ENCODE measurements at places on chromosomes 7 and 10. TPM values are rescaled to one million over a fixed set of nuclear protein-coding genes. Genes with fewer than 3 reads are reported as not detected.

GRCh38 chr10:85222300-85222699 lies 893.9 kb downstream of the CCSER2 start:
- no peak for DNase-seq

The ITPRID1 gene
- not detected for total RNA-seq

The OLAH gene
- 3.4 TPM for total RNA-seq

DNA sequence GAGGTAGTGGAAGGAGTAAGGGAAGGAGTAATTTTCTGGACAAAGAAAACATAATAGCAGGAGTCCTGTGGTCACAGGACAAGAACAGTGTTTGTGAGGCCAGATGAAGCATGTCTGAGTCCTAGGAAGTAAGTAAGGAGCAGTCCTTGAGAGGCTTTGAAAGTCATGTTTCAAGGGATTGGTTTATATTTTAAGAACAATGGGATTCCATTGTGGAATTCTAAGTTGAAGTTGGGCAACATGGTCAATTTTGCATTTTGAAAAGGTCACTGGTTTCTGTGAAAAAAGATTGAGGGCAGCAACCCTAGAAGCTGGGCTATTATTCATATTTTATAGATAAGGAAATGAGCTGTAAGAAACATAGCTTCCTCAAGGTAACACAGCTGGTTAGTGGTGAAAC lies 10.8 kb upstream of the SLC25A28 start:
- no peak for DNase-seq

DNA sequence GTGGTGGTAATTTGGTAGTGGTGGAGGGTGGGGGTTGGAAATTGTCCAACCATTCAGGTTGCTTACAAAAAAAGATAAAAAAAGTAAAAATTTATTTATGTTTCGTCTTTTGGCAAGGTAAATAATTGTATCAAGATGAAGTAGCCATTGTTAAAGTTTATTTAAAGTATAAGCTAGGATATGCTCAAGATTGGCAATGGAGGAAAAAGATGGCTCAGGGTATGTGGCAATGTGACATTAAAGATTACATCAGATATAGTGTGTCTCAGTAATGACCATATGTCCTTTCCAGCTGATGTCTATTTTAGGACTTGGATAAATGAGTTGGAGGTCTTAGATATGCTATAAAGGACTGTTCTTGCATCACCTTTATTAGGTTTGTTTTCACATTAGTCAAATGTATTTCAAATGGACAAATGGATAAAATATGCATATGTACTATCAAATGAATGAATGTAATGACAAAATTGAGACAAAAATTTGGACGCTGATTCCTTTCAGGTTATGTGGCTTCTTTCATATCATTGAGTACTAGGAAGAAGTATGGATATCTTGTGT lies 60.9 kb downstream of the ST7 start:
- no peak for DNase-seq

GRCh38 chr10:87092861-87093631 lies 1.6 kb downstream of the GLUD1 start:
- DNase-seq, result no peak

DNA sequence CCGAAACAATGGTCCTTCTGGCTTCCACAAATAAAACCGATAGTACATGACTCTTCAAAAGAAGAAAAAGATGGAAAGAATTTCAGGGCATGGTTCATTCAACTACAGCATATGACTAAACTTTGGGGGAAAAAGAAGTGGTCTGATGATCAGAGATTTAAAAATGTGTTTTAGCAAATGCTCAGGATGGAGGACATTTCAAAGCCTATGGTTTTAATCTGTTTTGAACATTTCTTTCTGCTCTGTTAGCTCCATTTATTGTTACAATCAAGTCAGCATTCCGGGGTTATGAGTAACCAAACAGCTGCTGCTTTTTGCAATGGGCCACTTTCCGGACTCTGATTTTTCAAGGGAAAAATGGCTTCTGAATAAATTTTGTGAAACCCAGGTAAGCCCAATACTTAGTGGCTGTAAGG lies 142.4 kb downstream of the CUBN start:
- DNase-seq, result no peak

The LRRD1 gene
- not detected for total RNA-seq

The GRM3 gene
- not detected for total RNA-seq

GRCh38 chr10:20817116-20817515 lies 80.0 kb downstream of the NEBL start:
- no peak for DNase-seq

The EFCAB10 gene
- not detected for total RNA-seq

The ANKRD22 gene
- not detected for total RNA-seq

The SLC39A12 gene
- total RNA-seq, result not detected

The FGFR2 gene
- total RNA-seq, result 2.9 TPM

The TMEM178B gene
- 0.12 TPM for total RNA-seq

- DNase-seq, result no peak
These were observed 79.9 kb downstream of the HYCC1 start for GRCh38 chr7:22934023-22934422.

DNA sequence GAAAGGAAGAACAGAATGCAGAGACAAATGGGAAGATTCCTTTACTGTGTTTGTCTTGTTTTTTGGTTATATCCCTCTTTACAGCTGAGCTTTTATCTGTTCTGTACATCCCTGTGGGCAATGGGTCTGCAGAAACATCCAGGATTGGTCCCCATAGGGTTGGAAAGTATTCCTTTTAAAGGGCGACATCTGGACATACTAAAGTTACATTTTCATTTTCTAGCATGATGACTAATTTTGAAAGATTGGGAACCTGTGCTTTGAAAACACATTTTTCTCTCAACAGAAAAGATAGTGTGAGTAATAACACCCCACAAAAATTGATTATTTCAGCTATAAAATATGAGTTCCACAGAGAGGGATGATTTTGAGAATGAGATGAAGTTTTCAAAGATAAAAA lies 435.8 kb downstream of the GPAM start:
- DNase-seq, result no peak

The PALD1 gene
- 4.1 TPM for total RNA-seq

GRCh38 chr7:130560972-130561371 lies 69.1 kb downstream of the MEST start:
- DNase-seq, result no peak

DNA sequence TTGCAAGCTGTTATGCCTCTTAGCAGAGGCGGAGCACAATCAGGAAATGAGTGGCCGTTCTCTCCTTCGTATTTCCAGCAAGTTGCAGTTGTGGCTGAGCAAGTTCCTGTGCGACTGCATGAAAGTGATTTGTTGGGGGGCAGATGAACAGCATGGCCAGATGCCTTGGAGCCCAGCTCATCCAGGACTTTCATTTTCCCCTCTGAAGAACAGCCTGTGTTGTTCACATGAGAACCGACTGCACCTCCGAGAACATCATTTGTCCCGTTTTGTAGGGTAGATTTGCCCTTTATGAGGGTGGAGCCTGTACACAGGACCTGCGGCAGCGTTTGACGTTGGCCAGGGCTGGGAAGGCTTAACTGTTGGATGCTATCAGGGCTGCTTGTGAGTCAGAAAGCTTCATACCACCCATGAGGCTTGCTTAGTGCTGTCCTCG lies 4.4 kb downstream of the BAG3 start:
- no peak for DNase-seq

The DRGX gene
- total RNA-seq, result not detected

DNA sequence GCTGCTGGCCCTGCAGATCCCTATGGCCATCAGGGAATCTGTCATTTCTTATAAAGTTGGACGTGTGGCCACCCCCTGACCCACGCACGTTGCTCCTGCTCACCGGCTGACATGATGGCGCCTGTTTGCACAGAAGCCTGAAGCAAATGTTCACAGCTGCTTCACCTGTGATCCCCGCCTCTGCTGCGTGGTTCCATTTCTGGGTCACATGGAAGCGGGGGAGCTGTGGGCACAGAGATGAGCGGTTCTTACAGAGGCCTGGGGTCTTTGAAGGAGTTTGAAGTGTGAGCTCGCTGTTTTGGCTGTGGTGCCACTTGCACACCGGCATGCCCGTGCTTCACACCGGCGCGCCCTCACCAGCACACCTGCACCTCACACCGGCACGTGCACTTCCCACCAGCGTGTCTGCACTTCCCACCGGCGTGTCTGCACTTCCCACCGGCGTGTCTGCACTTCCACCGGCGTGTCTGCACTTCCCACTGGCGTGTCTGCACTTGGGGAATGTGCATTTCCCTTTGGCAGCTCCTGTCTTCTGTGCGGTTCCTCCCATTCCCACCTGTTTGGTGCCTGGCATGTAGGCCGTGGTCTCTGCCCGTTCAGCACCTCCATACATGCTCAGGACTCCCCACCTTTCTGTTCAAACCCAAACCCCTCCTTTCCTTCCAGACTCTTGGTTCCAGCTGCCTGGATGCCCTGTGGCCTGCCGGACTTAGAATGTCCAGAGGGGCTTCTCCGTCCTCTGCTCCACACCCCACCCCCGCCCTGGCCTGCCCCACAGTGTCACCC lies 86.7 kb downstream of the INPP5A start:
- no peak for DNase-seq

DNA sequence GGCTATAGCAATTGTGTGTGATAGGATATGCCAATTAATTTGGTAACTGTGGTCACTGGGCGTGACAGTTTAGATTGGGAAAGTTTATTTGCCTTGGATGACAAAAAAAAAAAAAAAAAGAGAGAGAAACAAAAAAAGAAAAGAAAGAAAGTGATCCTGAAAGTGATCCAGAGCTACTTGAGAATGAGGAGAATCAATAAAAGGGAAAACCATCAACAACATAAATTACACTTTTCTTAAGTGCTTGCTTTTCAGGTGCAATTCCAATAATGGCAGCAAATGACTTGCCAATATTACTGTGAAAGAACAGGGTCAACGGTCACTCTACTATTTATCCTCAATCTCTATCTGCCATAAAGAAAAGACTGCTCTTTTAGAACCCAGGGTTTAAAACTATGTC lies 191.8 kb upstream of the SEMA3C start:
- no peak for DNase-seq

The MLXIPL gene
- total RNA-seq, result not detected

DNA sequence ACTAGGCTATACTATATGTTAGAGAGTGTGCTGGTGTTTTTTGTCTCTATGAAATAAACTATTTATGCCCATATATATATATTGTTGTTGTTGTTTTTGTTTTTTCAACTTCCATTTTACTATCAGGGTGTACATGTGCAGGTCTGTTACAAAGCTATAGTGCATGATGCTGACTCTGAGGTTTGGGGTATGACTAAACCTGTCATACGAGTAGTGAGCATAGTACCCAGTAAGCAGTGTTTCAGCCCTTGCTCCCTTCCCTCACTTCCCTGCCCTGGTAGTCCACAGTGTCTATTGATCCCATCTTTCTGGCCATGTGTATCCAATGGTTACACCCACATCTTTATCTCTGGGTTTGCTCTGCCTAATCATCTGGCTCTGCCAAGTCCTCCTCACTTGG lies 101.8 kb downstream of the FAS start:
- DNase-seq, result no peak

GRCh38 chr7:92042056-92042737 lies 92.1 kb downstream of the CYP51A1 start:
- no peak for DNase-seq

DNA sequence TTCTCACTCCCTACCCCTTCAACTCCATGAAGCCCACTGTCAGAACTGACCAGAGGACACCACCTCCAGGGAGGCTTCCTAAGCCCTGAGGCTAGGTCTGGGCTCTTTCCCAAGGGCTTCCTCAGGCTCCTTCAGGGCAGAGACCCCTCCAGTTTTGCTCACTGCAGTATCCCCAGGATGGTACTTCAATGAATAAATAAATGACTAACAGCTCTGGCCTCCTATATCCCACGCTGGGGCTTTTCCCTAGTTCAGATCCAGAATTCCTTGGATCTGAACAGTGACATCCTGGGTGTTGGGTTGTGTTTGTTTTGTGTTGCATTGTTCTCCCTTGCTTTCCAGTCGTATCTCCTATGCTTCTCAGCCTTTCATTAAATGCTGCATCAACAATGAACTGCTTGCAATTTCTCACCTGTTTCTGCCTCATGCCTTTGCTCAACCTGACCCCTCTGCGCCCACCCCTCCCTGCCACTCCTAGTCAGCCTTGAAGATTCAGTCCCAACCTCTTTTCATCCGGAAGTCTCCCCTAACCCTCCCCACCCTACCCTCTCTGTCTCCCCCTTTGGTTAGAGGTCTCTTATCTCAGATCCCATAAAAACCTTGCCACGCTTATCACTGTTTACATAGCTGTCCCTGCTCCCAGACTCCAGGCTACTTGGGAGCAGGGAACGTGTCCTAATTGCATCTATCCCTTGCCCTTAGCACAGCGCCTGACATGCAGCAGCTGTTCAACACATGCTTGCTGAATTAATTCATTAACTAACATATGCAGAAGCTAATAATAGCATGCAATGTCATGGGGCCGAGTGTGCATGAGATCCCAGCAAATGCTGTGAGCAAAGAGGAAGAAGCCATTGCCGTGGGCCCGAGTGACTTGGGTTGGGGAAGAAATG lies 41.7 kb downstream of the PPP1R3C start:
- DNase-seq, result no peak

- DNase-seq, result no peak
These were observed 1163.2 kb upstream of the SORCS1 start for GRCh38 chr10:108327706-108328105.

GRCh38 chr10:61682323-61682722 lies 19.6 kb downstream of the CABCOCO1 start:
- no peak for DNase-seq

GRCh38 chr10:62130948-62131347 lies 137.7 kb downstream of the RTKN2 start:
- no peak for DNase-seq

DNA sequence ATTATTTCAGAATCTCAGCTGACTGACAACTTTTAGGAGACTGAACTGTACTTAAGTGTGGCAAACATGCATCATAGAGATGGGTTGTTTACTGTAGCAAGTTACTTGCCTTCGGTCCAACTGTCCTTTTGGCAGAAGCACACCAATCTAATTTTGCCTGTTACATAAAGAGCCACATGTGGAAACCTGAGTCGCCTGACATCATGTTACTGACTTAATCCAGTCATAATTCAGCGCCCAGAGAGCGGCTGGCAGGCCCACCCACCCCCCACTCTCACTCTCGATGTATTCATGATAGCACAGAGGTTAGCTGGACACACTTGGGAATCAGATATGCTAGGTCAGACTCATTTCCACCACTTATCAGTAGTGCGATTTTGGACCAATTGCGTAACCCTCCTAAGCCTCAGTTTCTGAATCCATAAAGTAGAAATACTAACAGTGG lies 57.3 kb upstream of the CAPZA2 start:
- no peak for DNase-seq

- DNase-seq, result no peak
These were observed 22.2 kb upstream of the TPST1 start for GRCh38 chr7:66182920-66183319.

The PKD1L1 gene
- 0.23 TPM for total RNA-seq

- no peak for DNase-seq
These were observed 45.3 kb downstream of the TACC2 start for GRCh38 chr10:122034149-122034756.

GRCh38 chr10:99689461-99689860 lies 30.2 kb downstream of the ENTPD7 start:
- DNase-seq, result no peak

DNA sequence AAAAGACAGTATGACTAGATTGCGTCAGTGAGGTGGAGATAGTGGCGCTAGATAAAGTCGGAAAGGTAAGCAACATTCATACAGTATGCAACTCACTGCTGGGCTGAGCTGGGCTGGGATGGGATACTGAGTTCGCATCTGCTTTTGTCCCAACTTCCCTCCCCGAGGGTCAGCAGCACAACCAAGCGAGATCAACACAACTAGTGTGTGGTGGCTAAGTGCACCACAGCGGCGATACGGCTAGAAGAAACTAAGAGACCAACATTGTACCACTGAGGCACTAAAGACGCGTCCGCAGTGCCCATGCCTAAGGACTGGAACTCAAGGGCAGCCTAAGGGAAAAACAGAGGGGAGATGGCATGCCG lies 467 bp downstream of the EXOSC1 start:
- no peak for DNase-seq

The ZYX gene
- total RNA-seq, result 241 TPM

The EMX2 gene
- 4.7 TPM for total RNA-seq

The PLA2G12B gene
- total RNA-seq, result not detected
